ENCODE measurements at places on chromosomes 4 and X.

DNA sequence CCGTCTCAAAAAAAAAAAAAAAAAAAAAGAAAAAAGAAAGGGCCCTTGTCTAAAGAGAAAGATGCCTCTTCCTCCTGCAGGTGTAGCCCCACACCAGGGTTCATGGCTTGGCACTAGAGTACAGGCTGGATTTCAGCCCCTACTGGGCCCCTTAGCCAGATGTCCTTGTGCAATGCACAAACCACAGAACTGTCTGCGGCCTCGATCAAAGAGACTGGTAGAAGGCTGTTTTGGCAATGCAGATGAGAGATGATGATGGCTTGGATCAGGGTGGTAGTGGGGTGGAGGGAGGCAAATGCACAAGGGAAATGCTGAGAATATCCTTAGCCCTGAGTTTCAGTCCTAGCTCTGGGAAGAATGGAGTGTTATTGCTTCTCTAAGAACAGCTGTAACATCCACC lies 26.5 kb upstream of the TSR2 start:
- DNase-seq, result no peak

- no peak for DNase-seq
Measured at GRCh38 chrX:108224218-108224617, 132.6 kb downstream of the ATG4A start.

- no peak for DNase-seq
Measured at GRCh38 chr4:88758264-88758663, 60.6 kb upstream of the NAP1L5 start.

DNA sequence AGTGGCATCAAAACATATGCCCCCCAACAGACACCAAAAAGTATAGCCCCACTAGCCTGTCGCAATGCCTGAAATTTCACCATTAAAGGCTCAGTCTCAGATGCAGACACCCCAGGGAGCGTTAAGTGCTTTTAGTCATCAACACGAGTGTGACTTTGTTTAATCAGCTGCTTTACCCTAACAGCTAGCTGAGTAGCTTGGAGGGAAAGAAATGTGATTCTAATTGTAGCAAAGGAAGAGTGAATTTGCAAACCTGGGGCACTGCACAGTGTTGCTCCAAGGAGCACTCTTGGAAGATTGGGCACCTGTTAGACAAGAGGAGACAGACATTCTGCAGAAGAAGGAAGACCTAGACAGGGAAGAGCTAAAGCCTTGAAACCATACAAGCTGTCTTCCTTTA lies 145.1 kb downstream of the BEND2 start:
- no peak for DNase-seq

DNA sequence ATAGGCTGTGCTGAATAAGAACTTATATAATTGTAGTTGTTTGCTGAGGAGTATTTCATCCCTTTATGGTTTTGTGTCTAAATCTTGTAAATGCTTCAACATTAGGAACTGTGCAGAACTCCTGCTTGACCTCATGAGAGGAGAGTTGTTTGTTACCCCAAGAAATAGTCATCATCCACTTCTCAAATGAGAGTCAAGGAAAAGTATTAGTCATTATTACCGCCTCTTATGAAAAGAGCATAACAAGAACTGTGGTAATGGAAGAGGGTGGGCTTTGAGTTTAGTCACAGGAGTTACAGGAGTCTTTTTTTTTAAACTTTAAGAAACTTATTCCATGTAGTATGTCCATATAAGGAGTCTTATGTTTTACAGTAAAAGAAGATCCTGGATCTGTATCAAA lies 132.9 kb downstream of the RAP1GDS1 start:
- no peak for DNase-seq

DNA sequence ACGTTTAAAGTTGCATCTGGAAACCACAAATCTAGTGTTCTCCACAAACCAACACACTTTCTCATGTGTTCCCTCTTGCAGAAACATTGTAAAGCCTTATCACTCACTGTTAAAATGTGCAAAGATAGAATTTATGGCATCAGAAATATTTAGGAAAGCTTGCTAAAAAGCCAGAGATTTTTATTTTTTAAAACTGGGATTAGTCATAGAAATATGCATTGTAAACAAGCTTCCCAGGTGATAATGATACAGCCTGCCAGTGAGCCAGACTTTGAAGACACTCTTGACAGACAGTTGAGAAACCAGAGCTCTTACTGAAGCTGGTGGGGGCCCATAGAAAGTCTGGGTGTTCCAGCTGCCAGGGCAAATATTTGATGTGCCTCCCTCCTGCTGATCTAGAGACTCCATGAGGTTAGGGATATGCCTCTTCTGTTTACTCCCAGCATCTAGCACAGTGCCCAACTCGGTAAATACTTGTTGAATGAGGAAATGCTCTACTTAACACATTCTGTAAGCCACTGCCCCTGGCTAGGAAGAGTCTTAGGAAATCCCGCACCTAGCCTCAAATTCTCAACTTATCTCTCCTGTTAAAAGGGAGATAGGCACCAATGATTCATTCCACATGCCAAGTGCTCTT lies 179.0 kb upstream of the RASGEF1B start:
- no peak for DNase-seq

DNA sequence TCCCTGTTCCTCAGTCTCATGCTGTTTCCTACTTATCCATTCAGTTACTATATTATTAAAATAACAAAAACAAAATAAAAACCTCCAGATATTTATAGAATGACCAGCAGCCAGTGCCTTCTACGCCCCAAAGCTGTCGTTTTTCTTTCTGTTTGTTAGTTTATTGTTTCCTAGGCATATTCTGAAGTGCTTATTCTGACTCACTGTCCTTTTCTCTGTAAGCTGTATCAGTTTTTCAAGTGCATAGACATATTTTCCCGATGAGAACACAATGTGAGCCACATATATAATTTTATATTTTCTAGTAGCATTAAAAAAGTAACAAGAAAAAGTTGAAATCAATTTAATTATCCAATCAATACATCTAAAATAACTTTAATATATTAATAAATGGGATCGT lies 2158.6 kb upstream of the TENM3 start:
- DNase-seq, result no peak

DNA sequence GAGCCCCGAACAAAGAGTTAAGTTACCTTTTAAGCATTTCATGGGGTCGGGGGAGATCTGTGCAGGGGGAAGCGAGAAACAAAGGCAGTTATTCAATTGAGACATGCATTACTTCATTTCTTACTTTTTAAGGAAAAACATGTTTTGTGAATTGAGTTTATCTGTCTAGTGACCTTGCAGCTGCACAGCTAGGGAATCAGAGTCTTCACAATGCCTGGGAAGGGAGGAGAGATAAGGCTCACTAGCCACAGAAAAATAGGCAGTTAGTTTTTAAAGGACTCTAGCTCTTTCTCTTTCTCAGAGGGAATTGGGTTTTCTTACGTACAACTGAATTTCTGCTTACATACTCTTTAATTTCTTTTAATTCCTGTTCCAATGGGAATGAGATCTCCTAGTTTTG lies 26.2 kb upstream of the ZBTB33 start:
- no peak for DNase-seq

DNA sequence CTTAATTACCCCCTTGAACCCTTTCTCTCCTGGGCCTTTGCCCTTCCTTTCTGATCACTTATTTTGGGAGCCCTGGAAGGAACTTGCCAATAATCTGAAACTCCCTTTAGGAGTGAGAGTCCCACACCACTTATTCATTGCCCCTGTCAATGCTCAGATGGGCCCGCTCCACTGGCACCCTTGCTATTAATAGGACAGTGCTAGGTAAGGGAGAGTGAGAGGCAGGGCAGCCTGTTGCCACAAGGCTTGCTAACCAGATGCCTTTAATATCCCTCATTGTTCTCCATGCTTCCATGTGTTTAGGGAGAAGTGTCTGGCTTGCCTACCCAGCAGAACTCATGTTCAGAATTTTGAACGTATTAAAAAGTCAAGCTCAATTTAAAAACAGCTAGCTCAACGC lies 1.7 kb upstream of the NHS start:
- DNase-seq, result no peak

DNA sequence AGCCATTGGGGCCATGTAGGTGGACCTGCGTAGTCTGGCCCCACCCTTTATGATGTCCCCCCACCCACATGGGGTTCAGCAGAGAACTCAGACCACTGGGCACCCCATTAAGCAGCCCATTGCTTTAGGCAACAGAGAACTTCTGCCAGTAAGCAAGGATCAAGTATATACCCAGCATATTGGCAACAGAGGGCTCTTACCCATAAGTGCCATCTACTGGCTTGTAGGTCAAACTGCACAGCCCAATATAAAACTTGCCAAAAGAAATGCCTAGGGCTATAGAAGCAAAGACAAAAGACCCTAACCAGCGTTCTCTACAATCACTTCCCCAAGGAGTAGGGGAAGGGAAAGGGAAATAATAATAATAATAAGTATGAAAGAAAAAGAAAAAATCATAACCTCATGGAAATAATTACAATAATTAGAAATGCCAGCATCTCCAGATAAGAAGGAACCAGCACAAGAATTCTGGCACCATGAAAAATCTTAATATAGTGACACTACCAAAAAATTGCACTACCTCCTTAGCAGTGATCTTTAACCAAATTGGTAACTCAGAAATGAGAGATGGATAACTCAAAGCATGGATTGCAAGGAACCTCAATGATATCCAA lies 1090.7 kb downstream of the FAT4 start:
- DNase-seq, result no peak

DNA sequence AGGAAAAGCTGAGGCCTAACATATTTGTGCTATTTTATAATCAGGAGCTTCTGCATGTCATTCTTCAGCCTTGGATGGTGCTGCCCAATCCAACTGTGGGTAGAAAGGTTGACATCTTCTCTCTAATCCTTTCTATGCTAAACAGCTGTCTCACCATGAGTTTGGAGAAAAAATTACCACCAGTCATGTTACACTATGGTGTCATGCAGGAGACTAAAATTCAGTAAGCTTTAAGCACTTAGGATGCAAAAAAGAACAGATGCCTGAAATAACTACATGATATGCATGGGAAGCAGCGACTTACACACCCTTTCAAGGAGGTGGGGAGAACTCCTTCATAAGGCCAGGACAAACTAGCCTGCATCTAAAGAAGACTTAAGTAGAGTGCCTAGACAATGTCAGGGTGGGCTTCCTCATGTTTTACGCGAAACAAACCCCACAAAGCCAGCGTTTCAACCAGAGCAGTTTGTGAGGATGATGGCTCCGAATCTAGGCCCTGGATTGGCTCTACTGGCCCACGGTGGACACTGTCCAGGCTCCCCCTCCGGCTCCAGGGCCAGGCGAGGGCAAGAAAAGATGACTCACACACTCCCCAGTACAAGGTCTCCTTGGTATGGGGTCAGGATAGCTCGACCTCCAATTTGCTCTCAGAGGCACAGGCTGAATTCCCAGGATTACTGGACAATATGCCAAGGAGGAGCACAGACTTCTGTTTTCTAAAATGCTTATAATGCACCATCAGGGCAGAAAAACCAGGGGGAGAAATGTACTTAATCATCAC lies 45.1 kb downstream of the STX18 start:
- DNase-seq, result no peak

- no peak for DNase-seq
Measured at GRCh38 chr4:159673221-159673620, 570.3 kb downstream of the RAPGEF2 start.

DNA sequence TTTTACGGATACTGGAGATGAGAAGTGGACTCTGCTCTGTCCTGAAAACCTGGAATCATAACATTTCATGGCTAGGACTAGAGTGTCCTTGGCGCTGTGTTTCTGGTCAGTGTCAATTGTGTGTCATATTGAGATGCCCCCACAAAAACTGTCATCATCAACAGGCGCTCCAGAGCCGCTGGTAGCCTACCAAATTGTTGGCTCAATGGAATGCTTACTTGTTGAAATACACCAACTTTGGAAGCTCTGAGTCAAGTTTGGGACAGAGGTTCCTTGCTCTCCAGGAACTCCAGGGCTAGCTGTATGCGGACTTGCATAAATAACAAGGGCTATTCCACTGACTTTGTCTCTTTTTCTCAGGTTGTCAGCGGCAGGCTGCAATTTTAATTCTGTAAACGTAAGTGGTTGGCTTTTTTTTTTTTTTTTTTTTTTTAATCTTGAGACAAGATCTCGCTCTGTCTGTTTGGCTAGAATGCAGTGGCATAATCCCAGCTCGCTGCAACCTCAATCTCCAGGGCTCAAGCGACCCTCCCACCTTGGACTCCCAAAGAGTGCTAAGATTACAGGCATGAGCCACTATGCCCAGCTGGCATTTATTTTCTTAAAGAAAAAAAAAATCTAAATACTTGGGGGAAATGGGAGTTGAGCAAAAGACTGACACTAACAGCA lies 871 bp upstream of the HPGD start:
- no peak for DNase-seq

- DNase-seq, result no peak
Measured at GRCh38 chr4:163482190-163482589, 8.6 kb upstream of the TKTL2 start.

DNA sequence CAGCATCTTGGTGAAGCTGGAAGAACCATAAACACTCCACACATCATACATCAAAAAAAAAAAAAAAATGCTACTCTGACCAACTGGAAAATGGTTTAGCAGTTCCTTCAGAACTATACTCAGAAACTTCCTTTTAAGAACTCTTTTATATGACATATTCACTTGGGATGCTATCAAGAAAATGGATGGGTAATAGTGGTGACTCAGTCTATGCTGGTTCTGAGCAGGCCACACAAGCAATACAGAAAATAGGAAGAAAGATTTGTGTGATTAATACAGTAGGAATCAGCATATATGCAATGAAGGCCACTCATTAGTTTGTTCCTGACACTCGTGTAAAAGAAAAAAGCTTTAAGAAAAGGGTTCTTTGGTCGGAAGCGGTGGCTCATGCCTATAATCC lies 123.5 kb upstream of the FAT4 start:
- DNase-seq, result no peak

- DNase-seq, result no peak
Measured at GRCh38 chr4:72567821-72568675, 973 bp downstream of the ADAMTS3 start.

DNA sequence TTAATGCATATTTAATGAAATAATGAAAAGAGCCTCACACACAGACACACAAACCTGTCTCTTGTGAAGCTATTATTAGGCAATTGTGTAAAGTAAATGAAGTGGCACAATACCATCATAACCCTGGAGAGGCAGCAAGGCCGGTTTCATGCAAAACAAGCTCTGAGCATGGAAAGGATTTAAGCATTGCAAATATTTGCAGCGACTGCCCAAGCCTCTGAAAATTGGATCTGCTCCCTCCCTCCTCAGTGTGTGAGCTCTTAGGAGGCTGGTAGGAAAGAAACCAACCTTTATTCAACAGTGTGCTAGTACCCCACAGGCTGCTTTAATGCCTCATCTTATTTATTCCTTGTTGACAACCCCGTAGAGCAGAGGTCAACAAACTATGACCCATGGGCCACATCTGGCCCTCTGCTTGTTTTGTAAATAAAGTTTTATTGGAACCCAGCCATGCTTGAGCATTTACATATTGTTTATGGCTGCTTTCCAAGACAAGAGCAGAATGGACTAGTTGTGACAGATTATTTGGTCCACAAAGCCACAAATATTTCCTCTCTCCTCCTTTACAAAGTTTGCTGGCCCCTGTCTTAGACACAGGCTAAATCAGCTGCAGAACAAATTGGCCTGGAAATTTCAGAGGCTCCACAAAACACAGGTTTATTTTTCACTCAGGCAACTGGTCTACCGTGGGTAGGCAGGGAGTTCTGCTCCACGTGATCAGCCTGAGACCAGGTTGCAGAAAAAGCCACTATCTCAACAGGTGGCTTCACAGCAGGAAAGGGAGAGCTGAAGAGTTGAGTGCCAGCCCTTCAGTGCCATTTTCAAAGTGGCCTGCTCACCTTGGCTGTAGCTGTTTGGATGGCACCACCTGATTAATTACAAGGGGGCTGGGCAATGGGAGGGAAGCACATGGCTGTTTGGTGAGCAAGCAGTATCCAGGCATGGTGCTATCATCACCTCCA lies 16.8 kb downstream of the RS1 start:
- DNase-seq, result no peak

GRCh38 chr4:140595065-140595464 lies 26.3 kb upstream of the UCP1 start:
- DNase-seq, result no peak
